ENCODE measurements at places on chromosomes 3 and 15.

DNA sequence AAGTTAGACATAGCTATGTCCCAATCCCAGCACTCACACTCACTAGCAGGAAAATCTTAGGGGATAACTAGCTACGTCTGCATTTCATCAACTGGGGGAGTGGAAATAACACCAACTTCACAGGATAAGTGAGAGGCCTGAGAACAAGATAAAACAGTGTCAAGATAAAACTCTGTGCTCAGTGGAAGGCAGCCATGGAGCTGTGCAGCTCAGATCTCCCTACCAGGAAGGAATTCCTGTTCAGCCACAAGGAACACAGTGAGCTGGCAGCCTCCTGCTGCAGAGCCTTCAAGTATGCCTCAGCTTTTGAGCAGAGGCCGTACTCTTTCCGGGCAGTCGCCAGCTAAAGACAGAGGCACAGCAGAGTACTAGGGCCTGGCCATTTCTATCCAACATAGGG lies 115.8 kb upstream of the TOPAZ1 start:
- DNase-seq = peak; percentile 40

DNA sequence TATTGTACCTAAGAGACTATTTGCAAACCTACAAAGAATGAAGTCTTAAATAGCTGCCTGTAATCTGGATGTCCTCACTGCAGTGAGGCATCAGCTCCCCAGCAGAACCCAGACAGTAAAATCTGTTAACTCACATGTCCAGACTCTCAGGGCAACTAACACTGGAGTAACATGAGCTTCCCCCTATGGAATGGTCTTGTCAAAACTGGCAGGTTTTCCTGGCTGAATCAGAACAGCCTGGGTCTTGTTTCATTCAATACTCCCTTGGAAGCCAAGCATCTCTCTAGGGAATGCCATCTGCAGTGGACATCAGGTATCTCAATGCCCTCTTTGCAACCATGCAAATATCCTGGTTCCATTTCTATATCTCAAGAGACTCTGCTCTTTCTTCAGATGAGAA lies 24.4 kb downstream of the PTPN9 start:
- peak; percentile 64 for DNase-seq

DNA sequence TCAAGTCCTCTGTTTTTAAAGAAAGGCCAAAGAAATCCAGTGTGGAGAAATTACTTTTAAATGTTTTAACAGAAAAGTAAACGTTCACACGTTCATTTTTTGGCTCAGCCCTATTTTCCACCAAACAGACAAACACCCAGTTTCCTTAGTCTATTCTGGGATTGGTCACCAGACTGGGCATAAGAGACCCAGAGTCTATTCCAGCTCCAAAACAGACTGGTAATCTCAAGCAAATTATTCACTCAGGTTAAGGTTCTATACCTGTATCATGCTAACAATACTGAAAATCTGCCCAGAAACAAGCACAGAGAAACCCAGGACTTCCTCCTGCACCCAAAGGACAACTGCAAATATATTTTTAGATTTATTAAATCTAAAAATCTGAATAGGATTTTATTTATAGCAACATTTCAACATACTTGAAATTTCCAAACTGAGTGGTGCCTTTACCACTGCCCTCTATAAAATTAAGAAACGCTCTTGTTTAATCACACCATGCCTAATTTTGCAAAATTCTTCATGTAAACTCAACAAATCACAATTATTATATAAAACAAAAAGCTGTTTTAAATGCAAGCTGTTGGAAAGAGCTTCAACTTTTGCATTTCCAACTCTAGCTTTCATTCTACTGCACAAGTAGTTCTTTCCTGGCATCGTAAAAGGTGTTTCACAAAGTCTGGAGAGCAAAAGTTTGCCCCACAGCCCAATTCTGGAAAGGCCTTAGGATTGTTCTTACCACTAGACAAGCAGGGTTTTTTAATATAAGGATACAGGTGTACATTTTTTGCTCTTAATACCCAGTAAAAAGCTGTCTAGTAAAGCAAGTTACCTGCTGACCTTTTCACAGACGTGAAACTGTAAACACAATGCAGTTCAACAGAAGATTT lies 18.7 kb downstream of the ZNF148 start:
- DNase-seq = no peak

GRCh38 chr3:15040844-15041243 lies 24.3 kb downstream of the MRPS25 start:
- DNase-seq = no peak

GRCh38 chr3:22199095-22199494 lies 448.1 kb upstream of the ZNF385D start:
- DNase-seq = no peak

GRCh38 chr3:56810577-56811545 lies 9.1 kb upstream of the ARHGEF3 start:
- DNase-seq = no peak

- no peak for DNase-seq
These were observed 34.9 kb upstream of the ACAD9 start for GRCh38 chr3:128844502-128844901.

GRCh38 chr3:8730656-8731055 lies 2.9 kb upstream of the CAV3 start:
- DNase-seq = no peak
